Pulmonary artery endothelial cell (primary cell): ENCODE measurements at places on chromosomes 1 and 21. TPM values are rescaled to one million over a fixed set of nuclear protein-coding genes. Genes with fewer than 3 reads are reported as not detected.

DNA sequence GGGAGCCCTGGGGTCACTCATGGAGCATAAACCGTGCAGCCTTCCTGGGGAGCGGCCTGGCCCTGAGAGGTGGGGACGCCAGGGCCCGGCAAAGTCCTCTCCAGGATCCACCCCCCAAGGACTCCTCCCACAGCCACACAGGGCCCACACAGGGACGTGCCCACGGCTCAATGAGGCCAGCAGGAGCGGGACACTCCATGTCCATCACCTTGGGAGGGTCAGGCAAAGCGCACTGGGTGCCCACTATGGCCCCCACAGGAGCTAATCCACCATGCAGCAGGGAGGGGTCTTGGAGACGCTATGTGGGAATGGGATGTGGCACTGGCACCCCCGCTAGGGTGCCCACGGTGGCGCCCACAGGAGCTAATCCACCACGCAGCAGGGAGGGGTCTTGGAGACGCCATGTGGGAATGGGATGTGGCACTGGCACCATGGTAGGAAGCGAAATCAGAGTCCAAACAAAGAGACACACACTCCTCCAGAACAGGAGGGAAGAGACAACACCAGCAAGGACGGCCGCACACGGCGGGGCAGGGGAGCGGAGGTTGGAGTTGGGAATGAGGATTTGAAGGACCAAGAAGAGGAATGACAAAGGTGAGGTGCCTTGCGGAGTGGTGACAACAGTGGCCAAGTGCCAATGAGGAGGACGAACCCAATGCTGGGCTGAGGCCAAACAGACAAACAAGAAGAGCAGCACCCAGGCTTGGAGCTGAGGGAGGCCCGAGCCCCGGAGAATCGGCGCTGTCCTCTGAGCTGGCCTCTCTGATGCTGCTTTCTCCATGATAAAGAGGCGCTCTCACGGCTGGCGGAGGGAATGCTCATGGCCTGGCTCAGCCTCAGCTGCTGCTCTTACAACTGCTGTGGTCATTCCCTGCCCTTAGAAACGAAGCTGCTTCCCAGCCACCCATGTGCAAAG, 18.1 kb upstream of the SLC19A1 start:
- no peak for DNase-seq

AGO4 gene
- total RNA-seq = 17.9 and 19.3 TPM in 2 replicates

DNA sequence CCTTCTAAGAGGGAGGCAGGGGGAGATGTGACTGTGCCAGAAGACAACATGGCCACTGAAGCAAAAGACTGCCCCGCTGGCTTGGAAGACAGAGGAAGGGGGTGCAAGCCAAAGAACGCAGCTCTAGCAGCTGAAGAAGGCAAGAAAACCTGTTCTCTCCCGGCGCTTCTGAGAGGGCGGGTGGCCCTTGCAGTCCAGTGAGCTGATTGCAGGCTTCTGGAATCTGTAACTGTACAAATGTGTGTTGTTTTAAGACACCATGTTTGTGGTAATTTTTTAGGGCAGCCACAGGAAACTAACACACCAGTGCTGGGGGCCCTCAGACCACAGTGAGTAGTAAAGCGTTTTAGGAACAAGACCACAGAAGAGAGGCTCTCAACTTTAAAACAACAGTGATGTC, 47.0 kb downstream of the CD46 start:
- DNase-seq = no peak

GRCh38 chr1:19206947-19207346, 3.1 kb downstream of the UBR4 start:
- DNase-seq = no peak

DNA sequence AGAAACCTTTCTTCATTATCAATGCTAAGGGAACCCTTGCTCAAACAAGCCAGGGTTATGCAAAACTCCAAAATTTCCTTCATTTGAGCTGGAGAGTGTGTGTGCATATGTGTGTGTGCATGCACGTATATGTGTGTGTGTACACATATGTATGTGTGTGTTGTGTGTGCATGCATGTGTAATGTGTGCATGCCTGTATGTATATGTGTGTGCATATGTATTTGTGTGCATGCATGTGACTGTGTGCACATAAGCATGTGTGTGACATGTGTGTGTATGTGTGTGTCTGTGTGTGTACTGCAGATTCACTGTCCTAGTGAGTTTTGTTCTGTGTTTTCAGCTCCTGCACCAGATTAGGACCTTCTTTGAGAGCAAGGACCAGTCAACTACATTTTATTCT, 28.2 kb downstream of the PAX7 start:
- DNase-seq = no peak

SH2D2A gene
- 0.20 and 0.28 TPM in 2 replicates for total RNA-seq

DNA sequence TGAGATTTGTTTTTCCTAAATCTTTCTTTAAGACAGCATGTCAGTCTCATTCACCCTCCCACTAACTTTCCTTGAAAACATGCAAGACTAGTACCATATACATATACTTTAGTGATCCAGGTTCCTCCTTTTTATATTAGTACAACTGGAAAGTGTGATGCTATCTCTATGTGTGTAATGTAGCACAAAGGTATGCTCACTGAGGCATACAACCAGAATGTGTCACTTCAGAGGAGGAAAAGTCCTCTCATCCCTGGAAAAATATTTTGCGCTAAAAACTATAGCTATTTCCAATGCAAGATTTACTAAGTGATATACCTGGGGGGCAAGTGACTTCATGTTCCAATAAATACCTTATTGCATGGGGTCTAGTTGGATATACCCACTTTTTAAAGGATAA, 45.9 kb downstream of the BARHL2 start:
- no peak for DNase-seq
